ENCODE measurements at places on chromosomes 2 and 18. TPM values are rescaled to one million over a fixed set of nuclear protein-coding genes. Genes with fewer than 3 reads are reported as not detected.

The ZNF892 gene
- polyA plus RNA-seq, result 0.71 TPM

The CENPA gene
- 18.9 TPM for polyA plus RNA-seq

GRCh38 chr2:178199334-178199733 is 5.0 kb downstream of the OSBPL6 start:
- DNase-seq, result no peak

The FMNL2 gene
- 5.1 TPM for polyA plus RNA-seq

DNA sequence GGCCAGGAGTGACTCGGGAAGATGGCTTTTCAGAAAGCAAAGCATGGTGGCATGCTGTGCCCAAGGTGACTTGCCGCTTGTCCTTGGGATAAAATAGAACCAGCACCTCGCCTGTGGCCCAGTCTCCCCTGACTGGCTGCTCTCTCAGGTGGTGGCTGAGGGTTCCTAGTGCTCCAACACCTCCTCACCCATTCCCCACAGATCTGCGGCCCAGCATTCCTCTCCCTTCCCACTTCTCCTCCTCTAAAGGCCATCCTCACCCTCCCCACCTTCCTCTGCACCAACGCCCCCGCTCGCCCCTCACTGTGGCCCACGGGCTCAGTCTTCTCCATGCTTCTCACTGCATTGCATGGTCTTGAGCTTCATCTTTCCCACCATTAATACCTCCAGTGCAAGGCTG is 132.4 kb downstream of the PXDN start:
- DNase-seq, result no peak

The SERPINB7 gene
- polyA plus RNA-seq, result 149 TPM

GRCh38 chr2:1830936-1831619 is 86.8 kb upstream of the PXDN start:
- DNase-seq, result no peak

The RND3 gene
- polyA plus RNA-seq, result 497 TPM

The RNF152 gene
- 6.5 TPM for polyA plus RNA-seq

GRCh38 chr2:234827096-234827860 is 124.5 kb upstream of the SH3BP4 start:
- DNase-seq, result no peak

- DNase-seq, result no peak
Measured at GRCh38 chr2:40823478-40823877, 371.6 kb upstream of the SLC8A1 start.

The ITGB6 gene
- 0.01 TPM for polyA plus RNA-seq

The DUSP19 gene
- 2.2 TPM for polyA plus RNA-seq

DNA sequence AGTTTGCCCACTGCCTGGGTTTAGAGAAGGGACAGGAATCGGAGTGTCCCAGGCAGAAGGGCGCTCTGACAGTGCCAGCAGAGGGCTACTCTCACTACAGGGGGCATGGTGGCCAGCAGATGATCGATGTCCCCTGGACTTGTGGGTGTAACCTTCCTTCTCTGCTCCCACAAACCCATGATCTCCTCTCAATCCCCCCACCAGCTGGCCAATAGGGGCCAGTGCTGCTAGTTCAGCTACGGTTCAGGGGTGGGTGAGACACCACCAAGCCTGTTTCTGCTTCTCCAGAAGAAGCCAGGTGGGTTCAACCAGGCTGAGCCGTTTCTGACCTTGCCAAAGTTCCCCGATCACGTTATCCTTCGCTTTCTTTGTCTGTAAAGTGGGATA is 1.3 kb downstream of the NPPC start:
- no peak for DNase-seq

All from BJ (cell line).